Activated naive CD4-positive, alpha-beta T cell (primary cell): ENCODE measurements at places on chromosomes 12 and 14.

DNA sequence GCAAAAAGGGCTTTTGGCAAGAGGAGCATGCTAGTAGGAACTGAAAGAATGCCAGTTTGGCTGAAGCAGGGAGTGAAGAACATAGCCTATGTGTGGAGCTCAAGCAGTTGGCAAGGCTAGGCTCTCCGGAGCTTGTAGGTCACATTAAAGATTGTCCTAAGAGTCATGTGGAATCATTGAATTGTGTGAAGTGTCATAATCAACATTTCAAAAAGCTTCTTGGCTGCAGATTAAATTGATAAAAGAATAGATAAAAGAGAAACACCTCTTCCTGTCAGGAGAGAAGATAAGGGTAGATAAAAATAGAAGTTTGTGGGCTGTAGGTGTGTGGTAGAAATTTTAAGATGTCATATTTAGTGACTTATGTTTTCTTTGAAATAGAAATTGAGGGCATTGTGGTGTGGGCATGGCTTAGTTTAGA lies 36.1 kb downstream of the CPSF6 start:
- no peak for DNase-seq

DNA sequence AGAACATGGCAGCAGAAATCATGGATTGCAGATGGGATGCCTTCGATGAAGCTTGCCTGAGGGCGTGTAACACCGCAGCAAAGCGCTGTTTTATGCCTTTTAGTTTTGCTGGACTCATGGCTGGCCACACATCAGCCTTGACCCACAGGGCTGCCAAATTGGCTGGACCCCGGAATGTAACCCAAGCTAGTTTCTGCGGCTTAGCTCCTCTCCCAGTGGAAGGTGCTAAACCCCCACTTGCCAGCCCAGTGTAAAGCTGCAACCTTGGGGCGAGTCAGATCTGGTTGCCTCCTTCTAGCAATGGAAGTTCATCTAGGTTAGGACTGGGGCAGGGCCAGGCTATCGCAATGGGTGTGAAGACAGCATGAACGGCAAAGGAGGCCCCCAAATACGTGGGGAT lies 38.3 kb downstream of the MEG3 start:
- no peak for DNase-seq

- no peak for DNase-seq
Observed at GRCh38 chr12:77727442-77728001, 103.2 kb upstream of the NAV3 start.

- no peak for DNase-seq
Observed at GRCh38 chr12:4118017-4118510, 155.5 kb upstream of the CCND2 start.

DNA sequence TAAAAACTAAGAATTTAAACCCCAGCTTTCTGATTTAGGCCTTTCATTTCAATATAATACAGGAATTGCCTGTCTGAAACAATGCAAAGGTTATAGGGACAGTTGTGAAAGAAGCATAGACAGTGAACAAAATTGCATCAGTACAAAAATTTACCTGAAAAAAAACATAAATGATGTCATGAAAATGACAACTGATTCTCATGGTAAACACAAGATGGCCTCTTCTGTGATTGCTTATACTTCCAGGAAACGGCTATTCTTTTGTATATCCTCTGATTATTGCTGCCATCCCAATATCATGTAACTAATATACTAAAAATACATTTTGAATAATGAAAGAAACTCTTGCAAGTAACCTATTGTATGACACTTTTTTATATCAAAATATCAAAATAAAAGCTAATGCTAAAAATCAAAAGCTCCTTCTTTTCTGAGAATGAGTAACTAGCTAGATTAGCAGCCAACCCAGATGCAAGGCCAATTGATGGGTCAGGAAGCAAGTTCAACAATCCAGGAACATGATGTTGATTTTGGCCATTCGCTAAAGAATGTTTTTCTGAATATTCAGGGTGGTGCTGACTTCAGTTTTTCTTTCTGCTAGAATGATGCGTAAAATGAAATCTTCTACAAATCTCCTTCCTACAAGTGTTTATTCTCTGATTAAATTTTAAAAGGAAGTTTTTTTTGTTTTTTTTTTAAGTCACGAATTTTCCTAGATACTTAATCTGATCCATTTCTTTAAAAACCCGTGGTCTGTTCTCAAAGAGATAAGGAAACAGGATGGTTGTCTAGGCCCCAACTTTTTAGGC lies 83.6 kb downstream of the ALX1 start:
- DNase-seq: no peak

- DNase-seq: no peak
Observed at GRCh38 chr14:96139169-96139568, 65.5 kb upstream of the BDKRB2 start.

DNA sequence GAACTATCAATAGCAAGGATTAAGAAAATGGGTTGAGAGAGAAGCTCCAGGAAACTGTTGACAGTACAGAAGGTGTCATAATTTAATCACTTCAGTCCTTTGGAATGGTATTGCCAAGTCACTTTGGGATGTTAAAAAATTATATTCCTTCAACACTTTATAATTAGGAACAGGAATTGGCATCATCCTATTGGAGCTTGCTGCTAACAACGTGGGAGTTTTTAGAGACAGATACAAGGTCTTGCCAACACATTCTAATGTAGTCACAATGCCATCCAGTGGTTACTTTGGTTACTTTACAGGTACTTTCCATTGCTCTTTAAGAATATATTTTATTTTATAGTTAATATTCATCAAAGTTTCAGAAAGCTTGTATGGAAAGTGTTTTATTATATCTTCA lies 310.1 kb downstream of the SYT1 start:
- DNase-seq: no peak

DNA sequence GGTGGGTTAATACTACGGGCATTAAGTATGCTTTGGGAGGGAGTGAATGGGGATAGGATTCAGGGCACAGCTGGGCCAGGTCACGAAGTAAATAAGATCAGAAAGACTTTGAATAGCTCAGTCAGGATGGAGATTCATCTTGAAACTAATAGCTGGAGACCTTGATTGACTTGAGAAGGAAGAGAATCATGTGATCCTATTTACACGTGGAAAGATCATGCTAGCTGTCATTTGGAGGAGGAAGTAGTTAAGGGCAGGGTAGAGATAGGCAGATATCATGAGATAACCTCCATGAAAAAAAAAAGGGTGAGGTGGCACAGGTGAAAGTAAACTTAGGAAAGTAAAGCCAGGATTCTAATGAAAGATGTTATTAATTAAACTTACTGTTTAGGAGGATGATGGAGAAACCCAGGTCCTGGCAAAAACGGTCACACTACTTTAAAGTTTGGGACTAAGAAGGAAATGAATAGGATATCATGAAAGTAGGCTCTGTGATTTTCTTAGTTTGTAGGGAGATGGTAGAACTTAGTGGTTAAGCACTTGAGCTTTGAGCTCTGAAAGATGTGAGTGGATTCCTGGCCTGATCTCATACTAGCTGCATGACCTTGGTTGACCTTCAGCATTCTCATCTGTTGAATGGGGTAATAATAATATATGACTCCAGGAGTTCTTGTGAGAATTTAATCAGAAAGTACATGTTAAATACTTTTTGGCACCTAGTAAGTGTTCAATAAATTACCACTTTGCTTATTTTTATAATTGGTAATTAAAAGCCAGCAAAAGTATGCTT lies 439.0 kb downstream of the NRXN3 start:
- DNase-seq: no peak

GRCh38 chr12:105020241-105020962 lies 34.3 kb downstream of the NOPCHAP1 start:
- no peak for DNase-seq

DNA sequence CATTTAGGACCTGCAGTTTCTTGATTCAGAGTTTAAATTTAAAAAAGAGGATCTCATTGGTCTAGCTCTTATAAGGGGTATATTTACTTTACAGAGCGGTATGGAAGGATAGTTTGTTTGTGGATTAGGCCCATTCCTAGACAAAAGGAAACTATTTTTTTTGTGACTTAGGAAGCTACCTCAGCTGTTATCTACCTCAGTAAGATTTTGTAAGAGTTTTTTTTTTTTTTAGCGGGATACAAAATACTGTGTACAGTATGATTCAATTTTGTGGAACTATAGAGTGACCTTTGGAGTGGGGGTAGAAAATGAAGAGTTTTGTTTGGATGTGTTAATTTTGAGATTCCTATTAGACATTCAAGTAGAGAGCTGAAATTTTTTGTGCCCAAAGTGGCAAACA lies 104.6 kb upstream of the ATF1 start:
- DNase-seq: no peak

GRCh38 chr12:131896811-131897270 lies 2.4 kb downstream of the ULK1 start:
- DNase-seq: no peak

DNA sequence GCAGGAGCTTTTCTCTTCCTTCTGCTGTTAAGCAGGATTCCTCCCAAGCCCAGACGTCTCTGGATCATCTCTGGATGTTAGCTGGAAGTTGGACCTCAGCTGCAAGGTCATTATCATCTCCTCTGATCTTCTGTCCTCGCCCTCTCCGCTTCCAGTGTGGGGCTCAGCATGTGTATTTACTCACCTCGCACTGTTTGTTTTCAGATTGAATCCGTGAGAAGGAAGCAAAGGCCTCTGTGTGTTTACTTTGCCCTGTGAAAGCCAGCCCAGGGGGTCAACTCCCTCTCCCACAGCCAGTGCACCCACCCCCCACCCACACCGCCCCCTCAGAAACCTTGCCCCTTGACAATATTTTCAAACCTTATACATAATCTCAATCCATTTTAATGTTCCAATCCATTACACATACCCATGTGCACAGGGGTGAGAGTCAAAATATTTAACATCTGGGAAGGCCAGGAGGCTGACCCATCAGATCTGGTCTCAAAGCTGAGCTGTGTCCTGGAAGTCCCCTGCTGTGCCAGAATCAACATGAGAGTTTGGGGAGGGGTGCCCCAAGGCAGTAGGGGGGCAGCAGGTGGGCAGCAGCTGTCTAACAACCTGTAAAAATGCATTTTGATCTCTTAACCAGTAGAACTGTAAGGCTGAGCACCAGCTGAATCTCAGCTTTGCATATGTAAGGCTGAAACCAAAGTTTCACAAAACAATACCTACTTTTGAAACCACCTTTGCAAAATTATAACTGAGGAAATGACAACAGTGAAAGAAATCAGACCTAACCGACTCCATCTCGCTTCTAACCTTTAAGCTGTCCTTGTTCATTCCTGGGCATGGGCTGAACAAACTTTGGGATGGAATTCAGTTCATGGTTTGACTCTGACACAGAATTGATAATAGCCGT lies 157.9 kb downstream of the ZNF664 start:
- DNase-seq: no peak

DNA sequence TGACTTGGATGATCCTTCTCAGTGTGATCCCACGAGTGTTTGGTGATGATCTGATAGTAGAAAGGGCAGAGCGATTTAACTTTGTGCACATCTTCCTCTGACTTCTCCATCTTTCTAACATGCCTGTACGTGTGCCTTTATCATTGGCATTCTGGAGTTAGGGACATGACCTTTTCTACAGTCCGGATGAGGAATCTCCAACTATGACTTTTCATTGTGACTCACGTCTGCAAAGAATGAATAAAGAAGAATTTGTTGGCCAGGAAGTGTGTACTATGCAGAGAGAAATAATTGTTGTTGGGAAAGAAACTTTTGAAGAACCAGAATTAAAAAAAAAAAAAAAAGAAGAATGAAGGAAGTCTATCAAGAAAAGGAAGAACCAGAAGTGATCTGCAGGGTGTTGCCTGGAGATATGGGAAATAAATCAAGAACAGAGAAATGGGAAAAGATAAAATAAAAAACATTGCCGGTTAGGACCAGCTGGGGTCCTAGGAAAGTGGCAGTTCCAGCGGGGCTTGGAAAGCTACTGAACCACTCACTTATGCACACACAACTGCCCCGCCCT lies 25.3 kb downstream of the PPFIBP1 start:
- no peak for DNase-seq

- DNase-seq: no peak
Observed at GRCh38 chr14:36646664-36647416, 14.8 kb upstream of the PAX9 start.

- no peak for DNase-seq
Observed at GRCh38 chr12:39272871-39273655, 169.9 kb downstream of the KIF21A start.

- DNase-seq: no peak
Observed at GRCh38 chr12:86914721-86915120, 658.5 kb upstream of the MGAT4C start.

DNA sequence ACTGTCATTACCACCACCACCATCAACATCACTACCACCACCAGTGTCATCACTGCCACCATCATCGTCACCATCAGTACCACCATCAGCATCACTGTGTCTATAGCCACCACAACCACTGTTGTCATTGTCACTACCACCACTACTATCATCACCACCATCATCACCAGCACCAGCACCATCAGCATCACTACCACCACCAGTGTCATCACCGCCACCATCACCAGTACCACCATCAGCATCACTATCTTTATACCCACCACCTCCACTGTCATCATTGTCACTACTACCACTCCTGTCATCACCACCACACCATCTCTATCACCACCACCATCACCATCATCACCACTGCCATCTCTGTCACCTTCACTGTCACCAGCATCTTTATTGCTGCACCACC lies 60.6 kb downstream of the BEGAIN start:
- no peak for DNase-seq

GRCh38 chr12:130145731-130146130 lies 16.5 kb upstream of the FZD10 start:
- no peak for DNase-seq

DNA sequence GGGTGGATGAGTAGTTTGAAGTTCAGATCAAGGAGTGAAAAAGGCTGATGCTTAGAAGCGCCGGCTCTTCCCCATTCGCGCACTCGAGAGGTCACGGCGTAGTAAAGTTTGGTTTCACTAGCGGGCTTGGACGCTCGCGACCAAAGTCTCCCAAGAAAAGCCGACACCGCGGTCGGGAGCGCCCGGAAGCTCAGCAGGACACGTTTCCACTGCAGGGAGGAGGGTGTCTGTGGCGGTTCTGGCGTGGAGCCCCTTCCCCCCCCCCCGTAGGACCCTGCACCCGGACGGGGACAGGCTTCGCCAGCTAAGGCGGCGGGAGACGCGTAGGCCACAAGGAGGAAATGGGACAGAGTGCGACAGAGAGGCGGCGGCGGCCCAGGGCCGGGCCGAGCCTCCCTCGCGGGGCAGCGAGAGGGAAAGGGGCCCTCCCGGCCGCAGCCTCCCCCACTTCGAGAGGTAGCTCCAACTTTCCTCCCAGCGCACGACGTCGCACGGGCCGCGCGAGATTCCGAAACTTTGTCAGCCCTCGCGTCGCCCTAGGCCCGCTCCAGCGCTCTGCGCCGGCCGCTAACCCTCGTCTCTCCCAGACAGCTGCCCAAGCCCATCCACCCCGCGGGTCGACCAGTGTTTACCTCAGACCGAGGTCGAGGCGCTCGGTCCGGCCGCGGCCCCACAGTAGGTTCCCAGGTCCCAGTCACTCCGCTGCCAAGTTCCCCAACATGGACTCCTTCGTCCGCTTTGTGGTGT lies 480 bp downstream of the SCAF11 start:
- peak; percentile 54 for DNase-seq

GRCh38 chr12:25121916-25122315 lies 73.0 kb downstream of the DNAI7 start:
- DNase-seq: no peak
